ENCODE measurements at places on chromosomes 6 and 20.

DNA sequence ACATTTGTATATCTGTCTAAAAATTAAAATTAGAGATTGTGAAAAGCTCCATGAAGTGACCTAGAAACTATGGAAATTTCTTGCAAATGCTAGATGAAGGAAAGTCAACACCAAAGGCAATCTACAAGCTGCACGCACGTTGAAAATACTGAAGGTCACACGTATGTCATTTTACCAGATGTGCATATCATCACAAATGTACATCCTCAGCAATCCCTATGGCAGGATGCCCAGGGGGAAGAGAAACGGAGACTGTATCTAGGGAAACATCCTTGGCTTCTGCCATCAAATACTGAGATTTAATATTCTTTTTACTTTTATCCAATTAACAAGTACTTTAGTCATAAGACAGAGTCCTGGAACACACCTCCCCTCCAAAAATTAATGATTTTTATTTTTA is 672.0 kb downstream of the RNF144B start:
- no peak for DNase-seq

- DNase-seq = peak; percentile 67
These were observed 1.2 kb downstream of the AKAP12 start for GRCh38 chr6:151240791-151241642.

DNA sequence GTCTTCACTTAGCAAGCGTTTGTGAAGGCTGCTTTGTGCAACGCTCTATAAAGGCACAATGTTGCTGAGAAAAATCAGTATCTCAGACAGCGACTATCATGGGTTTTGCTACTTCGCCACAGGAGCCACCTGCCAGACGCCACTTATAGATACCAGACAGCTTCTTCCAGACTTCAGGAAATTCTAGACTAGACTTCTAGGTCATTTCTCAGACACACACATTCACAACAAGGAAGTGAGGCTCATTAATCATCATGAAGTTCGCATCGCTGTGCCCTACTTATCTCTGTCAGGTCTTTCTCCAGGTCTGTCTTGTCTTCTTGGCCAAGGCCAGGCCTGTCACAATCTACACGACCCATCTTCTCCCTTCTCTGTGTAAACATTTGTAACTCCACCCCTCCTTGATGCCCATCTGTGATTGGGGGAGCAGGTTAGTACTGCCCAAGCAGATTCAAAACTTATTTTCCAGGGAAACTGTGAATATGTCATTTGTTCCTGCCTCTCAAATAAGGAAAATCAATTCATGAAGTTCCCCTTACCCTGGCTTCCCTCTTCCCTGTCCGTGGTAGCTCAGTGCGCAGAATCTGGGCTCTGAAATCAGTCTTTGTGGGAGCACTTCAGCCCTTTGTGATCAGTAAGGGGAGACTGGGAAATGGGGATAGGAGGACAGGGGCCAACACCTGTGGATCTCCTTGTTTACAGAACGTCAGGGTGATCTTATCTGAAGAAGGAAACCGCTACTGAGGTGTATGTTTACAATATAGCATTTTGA is 115.5 kb downstream of the TNFAIP3 start:
- DNase-seq = no peak

DNA sequence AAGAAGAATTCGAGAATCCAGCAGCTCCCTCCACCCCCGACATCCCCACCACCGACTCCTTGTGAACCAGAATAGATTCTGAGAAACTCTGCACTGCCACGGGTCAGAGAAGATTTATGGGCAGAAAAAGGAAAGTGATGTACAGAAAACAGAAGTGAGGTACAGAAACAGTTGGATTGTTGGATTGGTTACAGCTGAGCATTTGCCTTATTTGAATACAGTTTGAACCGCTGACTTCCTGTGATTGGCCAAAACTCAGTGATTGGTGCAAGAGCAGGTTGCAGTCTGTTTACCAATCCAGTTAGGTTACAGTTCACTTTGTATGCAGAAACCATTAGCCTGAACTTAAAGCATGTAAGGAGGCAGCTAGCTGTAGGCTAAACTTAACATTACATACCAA is 131.2 kb upstream of the HDDC2 start:
- no peak for DNase-seq

DNA sequence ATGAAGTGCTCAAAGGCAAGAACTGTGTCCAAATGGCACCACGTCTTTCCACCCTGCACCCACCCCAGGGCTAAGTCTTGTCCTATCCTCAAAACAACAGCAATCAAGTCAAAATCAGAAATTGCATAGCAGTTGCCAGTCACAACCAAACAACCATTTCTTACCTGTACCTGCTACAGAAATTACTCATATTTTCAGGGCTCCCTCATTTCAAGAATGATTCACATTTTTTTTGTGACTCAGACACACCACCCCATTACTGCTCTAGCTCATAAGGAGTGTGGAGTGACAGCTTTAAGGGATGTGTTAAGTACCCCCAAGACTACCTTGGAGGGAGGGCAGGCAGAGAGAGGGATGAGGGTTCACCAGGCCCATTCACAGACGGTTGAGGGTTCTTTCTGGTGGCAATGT is 111.7 kb downstream of the TRERF1 start:
- DNase-seq = no peak

DNA sequence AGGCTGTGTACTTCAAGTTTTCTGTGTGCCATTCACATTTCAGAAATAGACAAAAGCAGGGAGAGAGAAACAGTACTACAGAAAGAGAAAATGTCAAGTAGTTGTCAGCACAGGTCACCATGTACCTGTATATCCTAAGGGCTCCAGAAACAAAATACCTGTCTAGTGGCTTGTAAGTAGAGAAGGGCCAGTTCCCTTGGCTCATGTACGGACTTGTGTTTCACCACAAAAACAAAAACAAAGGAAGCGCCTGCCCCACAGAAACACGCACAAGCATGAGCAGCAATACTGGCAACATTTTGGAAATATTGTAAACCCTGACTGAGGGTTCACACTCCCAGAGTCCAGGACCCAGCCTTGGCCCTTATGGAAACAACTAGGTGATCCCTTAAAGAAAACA is 44.3 kb downstream of the CNKSR3 start:
- DNase-seq = no peak

- no peak for DNase-seq
These were observed 153.7 kb downstream of the MOXD1 start for GRCh38 chr6:132247381-132248159.

DNA sequence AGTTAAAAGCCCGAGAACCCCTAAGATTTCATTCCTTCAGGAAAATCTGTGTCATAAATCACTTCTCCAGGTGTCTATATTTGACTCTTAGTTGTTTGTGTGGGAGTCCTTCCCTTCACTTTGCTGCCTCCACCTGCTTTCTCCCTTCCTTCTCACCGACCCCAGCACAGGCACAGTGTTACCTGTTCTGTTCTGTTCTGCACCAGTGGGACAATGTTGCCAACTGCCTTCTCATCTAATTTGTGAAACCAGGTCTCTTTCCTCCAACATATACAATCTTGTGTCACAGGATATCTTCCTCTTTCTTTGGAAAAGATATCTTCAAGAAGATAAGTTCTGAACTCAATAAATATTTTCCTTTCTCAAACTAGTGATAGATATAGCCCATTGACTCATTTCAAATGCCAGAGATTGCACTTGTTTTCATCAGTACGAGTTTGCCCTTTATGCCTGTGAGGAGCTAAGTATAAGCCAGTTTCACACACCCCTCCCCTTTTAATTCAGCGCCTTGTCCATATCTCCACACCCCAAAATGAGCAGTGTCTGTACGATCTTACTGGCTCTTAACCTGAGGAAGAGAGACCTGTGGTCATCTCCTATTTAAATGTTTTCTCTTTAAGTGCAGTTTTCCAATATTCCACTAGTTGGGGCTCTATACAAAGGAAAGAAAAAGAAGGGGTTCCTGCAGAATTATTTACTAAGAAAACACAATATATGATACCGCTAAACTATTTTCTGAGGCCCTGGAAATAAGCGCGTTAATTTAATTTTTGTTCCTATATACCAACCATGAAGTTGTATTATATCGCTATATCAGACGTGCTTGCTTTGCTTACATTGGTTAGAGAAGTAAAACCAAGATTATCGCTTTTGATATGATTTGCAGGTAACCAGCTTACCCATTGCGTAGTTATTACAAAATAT is 81.6 kb upstream of the PREP start:
- DNase-seq = peak; percentile 54

DNA sequence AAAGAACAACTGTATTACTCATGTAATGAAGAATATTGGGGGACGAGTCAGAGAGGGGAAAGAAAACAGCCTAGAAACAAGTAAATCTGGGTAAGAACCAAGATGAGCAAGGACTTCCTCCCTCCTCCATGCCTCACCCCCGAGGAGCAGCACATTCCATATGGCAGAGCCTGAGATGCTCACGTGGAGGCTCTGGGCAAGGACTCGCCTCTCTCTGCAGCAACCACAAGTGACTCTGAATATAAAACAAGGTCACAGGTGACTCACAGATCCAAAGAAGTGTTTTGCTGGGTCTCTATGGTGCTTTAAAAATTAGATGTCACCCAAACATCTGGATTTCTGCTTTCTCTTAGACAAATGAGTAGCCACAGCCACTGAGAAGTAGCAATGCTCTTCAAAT is 453.0 kb upstream of the SULF2 start:
- no peak for DNase-seq

DNA sequence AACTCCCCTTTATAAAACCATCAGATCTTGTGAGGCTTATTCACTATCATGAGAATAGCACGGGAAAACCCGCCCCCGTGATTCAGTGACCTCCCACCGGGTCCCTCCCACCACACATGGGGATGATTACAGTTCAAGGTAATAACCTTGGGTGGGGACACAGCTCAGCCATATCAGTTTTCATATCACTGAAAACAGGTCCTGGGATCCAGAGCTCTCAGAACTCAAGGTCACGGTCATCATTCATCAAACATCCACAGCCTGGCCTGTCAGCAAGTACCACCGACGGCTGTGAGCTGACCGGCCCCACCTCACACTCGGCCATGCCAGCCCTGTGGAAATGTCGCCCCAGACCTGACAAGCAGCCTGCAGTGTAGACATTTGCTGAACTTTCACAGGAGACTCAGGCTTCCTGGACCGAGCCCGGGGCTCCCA is 14.1 kb upstream of the FRMD1 start:
- no peak for DNase-seq

Data from SK-N-DZ (cell line).